ENCODE measurements at places on chromosomes 11 and 22. TPM values are rescaled to one million over a fixed set of nuclear protein-coding genes. Genes with fewer than 3 reads are reported as not detected.

Gene IL10RA
- polyA plus RNA-seq: 0.76 TPM

Gene LDLRAD3
- polyA plus RNA-seq: 3.5 TPM

Gene KMT2A
- polyA plus RNA-seq: 16.7 TPM

Gene NRIP3
- polyA plus RNA-seq: 13.4 TPM

Gene COA4
- 81.8 TPM for polyA plus RNA-seq

Gene MRPL23
- polyA plus RNA-seq: 139 TPM

Gene CBLIF
- not detected for polyA plus RNA-seq

Gene RASD2
- 0.40 TPM for polyA plus RNA-seq

Gene TSSK2
- polyA plus RNA-seq: 0.26 TPM

Gene ZNF70
- 1.3 TPM for polyA plus RNA-seq

All from neural cell (in vitro differentiated cells).